ENCODE measurements at places on chromosomes 7 and 10.
A peak's percentile ranks its signal among the peaks of the same experiment; 100 is the strongest.

GRCh38 chr7:39674406-39674805 lies 51.0 kb downstream of the RALA start:
- DNase-seq = no peak

DNA sequence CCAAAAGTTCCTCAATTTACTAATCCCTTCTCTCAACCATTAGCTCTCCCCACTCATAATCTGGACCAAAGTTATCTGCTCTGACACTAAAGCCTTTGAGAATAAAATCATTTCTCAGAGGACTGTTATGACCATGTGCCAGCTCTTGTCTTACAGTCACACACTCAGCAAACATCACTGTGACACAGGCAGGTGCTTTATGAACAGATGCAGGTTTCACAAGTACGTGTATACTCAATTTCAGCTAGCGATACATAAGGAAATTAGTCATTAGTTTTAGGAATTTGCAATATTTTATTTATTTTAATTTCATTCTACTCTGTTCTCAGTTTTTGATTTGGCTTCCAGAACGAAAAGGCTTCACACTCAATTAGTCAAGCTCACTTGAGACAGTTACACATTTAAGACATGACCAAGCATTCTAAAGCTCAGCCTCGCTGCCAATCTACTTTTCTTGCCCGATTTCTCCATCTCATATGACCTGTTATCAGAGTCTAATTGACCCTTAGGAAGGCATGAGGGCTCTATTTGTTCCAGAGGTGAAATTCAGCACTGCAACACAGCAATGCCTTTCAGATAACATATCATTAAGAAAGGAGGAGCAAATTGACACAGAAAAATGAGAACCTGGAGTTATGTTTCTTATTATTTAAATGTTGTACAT lies 76.8 kb downstream of the TFEC start:
- DNase-seq = no peak

DNA sequence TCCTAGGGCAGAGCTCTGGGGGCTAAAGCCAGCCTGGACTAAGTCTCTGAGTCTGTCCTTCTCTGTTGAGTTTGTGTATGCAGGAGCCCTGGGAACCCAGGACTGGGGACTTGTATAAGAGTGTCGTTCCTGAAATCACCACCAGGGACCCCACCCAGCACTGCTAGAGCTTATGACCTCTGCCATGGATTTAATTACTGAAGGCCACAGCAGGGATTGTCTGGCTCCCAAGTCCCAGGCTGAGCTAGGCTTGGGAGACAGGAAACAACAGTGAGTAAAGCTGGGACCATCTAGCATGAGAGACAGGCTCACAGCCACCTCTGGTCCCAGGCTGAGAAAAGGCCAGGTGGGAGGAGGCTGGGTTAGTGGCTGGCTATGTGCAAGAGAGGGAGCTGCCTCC lies 1.4 kb upstream of the TSPAN15 start:
- peak; percentile 54 for DNase-seq

DNA sequence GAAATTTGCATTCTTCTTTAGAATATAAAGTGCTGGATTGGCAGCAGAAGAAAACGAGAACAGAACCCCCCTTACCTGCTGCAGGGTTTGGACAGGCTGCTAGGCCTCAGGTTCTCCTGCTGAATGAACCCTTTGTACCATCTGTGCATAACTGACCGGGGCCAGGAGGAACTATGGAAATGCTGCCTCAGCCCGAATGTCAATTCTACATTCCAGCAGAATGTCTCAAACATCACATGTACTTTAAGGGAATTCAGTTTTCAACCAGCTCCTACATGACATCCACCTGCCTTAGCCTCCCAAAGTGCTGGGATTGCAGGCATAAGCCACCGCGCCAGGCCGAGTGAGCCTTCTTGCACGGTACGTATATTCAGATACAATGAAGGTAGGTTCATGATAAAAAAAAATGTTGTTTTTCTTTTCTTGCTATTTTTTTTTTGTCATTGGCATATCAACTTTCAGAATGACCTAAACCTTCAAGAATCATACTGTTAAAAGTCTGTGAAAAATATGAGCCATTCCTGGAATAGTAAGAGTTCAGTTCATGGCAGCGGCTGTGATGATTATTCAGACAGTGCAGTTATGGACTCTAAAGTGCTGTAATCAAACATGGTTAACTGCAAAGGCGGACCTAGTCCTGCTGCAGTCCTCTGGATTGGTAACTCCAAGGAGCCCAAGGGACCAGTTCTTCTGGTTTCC lies 84.4 kb upstream of the TNS3 start:
- DNase-seq = no peak

GRCh38 chr10:34907743-34908430 lies 92.8 kb upstream of the PARD3 start:
- no peak for DNase-seq

DNA sequence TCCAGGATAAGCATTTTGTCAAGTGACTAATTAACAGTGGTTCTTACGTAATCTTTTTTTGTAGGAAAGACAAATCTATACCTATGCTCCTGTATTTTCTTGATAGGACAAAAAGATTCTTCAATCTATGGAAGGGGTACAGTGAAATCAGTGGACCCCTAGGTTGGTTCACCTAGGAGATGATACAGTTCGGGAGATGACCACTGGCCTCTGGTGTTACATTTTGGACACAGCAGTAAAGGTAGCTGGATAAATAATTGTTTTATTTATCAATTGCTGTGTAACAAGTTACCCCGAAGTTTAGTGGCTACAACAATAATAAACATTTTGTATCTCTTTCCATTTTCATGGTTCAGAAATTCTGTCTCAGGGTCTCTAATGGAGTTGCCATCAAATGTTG lies 288.2 kb upstream of the MAGI2 start:
- no peak for DNase-seq

DNA sequence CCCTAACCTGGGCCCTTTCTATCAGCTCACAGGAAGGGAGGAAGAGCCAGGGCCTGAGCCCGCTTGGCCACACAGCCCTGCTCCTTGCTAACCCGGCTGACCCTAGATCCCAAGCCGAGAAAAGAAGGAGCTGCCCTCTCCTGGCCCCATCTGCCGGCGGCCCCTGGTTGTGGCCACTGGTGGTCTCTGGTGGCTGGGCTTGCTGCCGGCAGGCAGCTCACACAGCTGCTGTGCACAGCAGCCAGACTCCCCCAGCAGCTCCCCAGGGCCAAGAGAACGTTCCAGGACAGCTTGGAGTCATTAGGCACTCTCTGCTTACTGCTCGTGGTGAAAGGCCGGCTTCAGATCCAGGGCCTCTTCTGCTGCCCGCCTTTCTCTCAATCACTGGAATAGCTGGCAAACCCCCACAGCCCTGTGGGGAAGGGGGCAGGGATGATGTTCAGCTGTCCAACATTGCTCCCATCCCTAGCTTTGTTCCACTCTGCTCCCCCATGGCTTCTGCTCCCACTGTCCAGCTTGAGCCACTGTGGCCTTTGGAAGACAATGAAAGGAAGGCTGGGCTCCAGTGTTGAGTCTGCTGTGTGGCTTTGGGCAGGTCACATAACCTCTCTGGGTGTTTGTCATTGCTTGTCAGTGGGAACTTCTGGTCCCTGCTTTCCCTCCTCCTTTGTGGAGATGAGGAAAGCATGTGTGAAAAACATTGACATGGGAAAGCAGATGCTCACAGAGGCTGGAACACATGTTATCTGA lies 35.4 kb upstream of the COL13A1 start:
- no peak for DNase-seq

DNA sequence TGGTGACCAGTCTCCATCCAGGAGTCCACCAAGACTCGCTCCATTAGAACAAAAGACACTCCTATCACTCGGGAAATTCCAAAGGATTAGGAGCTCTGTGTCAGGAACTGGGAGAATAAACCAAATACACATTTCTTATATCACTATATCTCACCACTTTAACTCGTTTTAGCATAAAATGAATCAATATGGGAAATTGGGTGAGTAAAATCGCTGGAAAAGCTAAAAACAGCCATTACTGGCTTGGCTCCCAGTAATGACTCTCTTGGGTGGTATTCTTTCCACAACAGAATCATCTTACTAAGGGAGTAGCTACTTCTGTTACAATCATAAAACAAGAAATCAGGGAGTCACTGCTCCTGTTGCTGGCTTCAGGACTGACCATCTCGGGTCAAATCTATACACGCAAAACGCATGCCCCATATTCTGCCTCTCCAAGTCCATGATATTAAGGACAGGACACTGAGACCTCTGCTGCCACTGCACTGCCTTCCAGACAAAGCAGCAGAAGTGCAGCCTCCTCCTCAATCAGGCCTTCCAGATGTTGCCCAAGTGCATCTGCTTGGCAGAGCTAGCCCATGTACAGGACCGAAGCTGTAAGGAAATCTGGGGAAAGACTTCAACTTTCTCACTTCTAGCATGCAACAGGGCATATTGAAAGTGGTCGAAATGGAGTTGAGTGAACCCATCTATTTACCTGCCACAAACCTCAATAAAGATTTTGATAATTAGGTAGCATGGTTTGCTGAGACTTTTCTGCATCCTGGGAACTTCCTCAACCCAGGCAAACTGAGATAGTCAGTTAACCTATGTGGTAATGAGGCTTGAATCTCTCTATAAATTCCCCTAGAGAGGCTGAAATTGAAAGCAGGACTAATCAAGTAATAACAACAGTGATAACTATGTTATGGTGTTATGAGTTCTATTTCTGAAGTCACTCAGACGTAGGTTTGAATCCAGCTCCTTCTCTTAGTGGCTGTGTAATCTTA lies 14.4 kb upstream of the PANK1 start:
- no peak for DNase-seq

DNA sequence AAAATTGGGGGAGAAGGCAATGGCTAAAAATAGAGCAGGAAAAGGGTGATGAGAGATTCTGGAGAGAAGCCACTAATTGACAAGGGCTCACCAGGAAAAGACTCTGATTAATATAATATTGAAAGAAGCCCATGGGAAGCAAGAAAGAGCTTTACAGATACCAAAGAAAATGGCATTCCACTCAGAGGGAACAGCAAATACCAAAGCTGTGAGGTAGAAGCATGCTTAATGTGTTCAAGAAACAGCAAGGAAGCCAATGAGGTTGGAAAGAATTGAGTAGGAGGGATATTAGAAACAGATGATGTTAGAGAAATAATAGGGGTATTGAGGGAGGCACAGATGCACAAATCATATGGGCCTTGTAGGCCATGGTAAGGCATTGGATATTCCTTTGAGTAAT lies 130.1 kb downstream of the MYO3A start:
- no peak for DNase-seq

- DNase-seq = no peak
Measured at GRCh38 chr7:41916450-41916927, 213.6 kb upstream of the INHBA start.

- peak; percentile 11 for DNase-seq
Measured at GRCh38 chr10:5476918-5477525, 22.3 kb downstream of the CALML5 start.

- no peak for DNase-seq
Measured at GRCh38 chr7:115289971-115290370, 368.1 kb downstream of the MDFIC start.
